ENCODE measurements at places on chromosomes 2 and 18.

GRCh38 chr2:187310701-187311100, 137.4 kb downstream of the CALCRL start:
- no peak for DNase-seq

- DNase-seq = no peak
Measured at GRCh38 chr2:219570924-219571310, 422 bp downstream of the OBSL1 start.

DNA sequence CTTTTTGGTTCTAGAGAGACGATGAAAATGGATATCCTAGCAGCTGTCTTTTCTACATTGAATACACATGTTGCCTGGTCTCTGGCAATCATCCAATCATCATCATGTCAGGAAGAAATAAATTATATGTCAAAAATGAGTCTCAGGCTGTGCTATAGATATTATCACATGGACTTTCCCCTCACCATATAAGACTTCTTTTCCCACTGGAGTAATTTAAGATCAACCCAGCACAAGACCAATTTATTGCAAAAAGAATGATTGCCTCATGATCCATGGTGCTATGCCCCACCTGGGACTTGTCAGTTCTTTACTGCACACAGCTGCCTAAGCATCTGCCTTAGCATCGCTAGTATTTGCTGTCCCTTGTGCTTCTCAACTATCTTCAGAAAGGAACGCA, 783.7 kb upstream of the TMEFF2 start:
- DNase-seq = no peak

DNA sequence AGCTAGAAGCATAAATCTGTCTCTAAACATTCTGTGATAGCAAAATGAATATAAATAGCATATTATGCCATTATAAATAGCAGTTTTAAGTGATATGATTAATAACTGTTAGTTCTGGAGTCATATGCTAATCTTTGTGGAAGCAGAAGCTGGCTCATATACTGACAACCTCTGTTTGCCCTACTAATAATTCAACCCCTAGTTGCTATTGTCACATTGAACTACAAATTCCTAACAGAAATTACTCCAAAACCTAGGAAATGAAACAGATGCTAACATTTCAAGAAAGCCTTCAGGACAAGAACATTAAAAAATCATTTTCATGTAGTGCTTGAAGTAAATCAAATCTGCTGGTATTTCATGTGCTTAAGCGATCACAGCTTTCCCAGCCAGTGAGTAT, 28.2 kb downstream of the CALCRL start:
- no peak for DNase-seq

DNA sequence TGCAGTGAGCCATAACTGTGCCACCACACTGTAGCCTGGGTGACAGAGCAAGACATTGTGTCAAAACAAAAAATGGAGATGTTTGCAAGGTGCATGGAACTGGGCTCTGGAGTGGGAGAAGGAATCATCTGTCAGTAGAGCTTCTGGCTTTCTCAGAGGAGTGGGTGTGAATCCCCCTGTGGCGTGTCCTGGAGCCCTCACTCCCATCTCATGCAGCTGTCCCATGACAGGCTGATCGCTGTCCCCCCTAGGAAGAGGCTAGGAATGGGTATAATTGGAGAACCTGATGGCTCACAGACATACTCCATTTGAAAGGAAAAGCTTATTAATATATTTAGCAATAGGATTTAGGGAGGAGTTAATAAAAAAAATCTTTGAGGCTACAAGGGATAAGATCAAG, 125.8 kb upstream of the EPB41L3 start:
- no peak for DNase-seq
